ENCODE measurements at places on chromosomes 7 and 10.

DNA sequence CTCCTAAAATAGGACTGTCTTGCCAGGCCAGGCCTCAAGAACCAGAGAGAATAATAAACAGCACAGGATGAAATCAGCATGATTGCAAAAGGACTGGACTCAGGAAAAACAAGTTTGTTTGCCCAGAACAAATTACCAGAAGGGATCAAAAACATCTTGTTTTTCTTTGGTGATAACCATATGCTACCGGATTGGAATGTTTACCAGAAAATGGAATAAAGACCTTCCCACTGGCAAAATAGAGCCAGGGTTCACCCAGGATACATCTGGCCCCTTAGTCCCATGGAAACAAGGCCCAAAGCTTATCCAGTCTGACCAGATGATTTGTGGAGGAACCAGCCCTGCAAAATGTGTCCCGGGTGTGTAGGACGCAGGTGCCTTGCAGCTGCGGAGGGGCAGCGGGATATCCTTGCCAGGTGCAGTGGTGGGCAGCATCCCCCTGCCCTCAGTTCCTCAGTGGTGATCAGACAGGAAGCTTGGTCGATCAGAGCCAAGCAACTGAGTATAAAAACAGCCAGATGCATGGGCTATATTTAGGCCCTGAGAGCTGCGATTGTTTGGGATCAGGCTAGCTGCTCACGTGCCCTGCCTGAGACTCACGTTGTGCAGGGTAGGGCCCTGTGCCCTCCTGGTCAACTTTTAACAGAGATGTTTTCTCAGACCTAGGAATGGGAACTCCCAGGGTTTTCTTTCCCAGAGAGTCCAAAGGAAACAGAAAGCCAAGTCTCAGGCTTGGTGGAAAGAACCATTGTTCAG is 4.6 kb upstream of the ZNF22 start:
- no peak for DNase-seq

DNA sequence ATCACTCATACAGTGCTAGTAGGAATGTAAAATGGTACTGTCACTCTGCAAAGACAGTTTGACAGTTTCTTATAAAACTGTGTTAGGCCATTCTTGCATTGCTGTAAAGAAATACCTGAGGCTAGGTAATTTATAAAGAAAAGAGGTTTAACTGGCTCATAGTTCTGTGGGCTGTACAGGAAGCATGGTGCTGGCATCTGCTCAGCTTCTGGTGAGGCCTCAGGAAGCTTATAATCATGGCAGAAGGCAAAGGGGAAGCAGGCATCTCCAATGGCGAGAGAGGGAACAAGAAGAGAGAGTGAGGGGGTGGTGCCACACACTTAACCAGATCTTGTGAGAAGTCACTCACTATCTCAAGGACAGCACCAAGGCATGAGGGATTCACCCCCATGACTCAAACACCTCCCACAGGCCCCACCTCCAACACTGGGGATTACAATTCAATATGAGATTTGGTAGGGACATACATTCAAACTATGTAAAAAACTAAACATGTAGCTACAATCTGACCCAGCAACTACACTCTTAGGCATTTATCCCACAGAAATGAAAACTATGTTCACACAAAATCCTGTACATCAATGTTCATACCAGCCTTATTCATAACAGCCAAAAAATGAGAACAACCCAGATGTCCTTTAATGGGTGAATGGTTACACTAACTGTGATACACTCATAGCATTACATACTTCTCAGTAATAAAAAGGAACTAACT is 5.0 kb downstream of the ALDH18A1 start:
- no peak for DNase-seq

DNA sequence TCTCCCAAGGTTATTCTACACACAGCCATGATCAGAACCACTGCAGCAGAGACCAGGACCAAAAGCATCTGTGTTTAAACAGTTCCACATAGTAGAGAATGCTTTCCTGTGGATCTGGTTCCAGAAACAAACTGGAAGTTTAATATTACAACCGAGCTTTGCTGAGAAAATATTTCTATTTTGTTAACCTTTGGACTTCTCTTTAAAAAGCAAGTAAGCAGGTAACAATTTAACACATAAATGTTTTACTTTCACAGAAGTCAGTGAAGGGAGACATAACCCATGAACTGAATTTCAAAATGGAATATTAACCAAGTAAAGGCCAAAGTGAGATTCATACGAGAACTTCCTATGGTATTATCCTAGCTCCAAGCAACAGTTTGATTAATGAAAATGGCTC is 98.6 kb upstream of the PHYHIPL start:
- DNase-seq = no peak

DNA sequence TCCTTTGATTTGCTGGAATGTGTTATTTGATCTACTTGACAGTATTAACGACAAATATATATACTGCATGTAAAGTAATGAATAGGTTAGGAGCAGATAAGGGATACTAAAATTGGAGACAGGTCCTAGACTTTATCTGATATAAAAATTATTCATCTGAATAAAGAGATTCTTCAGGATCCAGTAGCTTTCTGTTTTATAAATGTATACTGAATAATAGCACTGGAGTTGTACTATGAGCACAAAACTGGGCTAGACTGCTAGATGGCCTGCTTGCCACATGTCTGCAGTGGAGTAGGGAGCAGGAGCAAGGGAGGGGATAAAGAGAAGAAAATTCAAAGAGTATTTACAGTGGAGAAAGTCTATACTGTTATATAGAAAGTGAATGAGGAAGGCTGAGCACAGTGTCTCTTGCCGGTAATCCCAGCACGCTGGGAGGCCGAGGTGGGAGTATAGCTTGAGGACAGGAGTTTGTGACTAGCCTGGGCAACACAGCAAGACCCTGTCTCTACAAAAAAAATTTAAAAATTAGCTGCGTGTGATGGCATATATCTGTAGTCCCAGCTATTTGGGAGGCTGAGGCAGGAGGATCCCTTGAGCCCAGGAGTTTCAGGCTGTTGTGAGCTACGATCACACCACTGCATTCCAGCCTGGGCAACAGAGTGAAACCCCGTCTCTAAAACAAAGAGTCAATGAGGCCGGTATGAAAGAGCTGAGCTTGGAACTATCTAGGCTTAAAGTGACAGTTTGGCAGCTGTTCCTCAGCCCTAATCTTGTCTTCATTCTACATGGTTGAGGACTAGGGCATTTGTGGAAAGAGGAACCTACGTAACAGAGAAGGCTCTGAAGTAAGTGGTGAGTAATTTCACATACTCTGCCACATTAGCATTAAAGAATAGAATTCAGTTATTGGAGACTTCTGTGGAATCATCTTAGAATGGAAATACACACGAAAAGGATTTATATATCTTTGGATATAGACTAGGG is 41.8 kb downstream of the CD36 start:
- DNase-seq = no peak

- DNase-seq = no peak
Observed at GRCh38 chr7:65951837-65952578, 30.0 kb downstream of the GUSB start.

- DNase-seq = no peak
Observed at GRCh38 chr10:1596482-1597099, 140.7 kb downstream of the ADARB2 start.

DNA sequence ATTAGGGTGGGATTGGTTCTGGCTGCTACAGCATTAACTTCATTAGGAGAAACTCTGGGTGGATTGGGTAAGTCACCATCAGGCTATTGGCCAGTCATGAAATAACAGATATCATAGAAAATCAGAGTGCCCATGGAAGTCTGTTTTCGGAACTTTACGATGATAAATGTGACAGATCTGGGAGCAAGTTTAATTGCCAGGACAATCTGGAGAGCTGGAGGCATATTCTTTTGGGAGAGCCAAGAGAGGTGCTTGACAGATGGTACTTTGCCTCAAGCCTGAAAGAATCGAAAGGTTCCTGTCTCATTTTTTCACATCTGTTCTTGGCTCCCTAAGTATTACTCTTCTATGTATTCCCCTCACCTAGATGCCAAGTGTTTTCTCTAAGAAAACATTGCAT is 369.9 kb downstream of the CNTNAP2 start:
- DNase-seq = no peak

- DNase-seq = no peak
Observed at GRCh38 chr7:55019691-55020465, 1.1 kb downstream of the EGFR start.

DNA sequence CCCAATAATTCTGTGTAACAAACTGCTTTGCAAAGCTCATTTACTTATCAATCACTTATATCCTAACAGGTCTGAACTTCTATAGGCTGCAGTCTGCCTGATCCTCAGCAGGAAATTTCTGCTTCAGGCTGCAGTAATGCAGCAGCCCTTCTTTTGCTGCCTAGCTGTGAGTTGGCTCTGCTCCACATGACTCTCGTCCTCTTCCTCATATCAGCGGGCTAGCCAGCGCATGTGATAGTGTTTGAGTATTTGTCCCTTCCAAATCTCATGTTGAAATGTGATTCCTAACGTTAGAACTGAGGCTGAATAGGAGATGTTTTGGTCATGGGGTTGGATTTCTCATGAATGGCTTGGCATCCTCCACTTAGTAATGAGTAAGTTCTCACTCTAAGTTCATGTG is 387.8 kb downstream of the SEMA3D start:
- DNase-seq = no peak

- DNase-seq = no peak
Observed at GRCh38 chr10:8039321-8039881, 15.1 kb upstream of the GATA3 start.

- no peak for DNase-seq
Observed at GRCh38 chr10:132438091-132439024, 41.4 kb downstream of the PWWP2B start.

DNA sequence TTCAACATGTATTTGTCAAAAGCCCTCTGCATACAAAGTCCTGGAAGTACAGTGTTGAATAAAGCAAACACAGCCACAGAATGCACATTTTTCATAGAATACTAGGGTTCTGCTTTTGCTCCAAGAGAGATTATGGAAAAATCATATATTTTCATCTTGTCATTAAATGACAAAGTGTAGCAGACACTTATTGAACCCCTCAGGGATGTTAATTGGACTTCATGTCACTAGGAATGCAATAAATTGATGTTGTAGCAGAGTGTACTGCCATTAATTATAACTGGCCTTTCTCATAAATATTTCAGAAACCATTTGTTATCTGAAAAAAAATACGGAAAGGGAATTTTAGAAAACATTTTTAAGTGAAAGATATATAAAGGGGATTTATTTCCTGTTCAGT is 64.5 kb upstream of the TAC1 start:
- DNase-seq = no peak

DNA sequence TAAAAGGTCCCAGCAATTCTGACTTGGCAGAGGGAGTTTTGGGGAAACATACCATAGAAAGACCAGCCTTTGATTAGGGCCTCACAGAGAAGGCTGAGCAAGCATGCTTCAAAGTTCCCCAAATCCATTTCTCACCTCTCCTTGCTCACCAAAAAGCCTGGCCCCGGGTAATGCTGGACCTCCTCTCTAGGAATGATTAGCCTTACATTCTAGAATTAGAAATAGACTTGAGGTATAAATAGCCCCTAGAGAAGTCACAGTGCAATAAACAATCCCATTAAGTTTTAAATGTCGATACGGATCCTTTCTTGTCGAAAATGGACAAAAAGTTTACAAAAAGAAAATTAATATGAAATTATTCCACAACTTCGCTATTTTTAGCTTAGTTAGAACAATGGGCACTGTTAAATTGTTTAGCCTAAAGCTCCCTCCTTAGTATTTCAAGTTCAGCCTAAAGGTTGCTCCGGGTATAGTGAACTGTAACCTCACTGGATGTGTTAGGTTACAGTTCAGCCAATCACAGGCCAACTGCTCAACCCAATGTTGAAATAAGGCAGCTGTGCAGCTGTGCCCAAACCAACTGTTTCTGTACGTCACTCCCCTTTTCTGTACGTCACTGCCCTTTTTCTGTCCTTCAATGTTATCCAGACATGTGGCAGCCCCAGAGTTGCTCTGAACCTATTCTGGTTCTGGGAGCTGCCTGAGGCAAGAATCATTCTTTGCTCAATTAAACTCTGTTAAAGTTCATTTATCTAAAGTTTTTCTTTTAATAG is 7.9 kb upstream of the GSDME start:
- DNase-seq = peak; percentile 39

DNA sequence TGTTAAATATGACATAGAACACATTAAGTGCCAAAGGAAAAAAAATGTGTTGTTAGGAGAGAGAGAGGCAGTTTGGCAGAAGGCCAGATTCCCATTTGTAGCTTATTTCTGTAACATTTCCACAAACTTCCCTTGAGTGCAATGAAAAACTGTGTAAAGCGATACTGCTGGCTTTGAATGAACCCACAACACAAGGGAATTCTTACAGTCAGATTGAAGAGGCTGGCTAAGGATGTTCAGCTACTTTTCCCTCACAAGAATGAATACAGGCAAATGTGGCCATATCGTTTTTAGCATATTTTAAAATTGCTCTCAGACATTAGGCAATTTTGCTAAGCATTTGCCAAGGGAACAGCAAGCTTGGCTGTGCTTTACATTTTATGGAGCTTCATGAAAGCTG is 614.1 kb upstream of the FZD8 start:
- DNase-seq = peak; percentile 93

GRCh38 chr10:81403451-81403850 is 471.5 kb upstream of the NRG3 start:
- no peak for DNase-seq

DNA sequence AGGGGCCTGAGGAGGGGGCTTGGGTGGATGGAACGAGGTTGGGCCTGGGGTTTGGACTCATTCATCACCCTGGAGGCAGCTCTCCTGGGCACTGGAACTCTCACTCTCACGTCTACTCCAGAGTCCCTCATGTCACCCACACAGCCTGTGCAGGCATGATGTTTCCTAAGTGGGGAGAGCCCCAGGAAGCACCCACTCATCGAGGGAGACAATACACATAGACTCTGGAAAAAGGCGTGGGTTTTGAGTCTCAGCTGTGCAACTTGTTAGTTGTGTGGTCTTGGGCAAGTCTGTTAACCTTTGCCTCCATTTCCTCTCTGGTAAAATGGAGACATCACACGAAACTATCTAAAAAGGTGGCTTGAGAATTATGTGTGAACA is 25.9 kb upstream of the RBM20 start:
- DNase-seq = no peak

DNA sequence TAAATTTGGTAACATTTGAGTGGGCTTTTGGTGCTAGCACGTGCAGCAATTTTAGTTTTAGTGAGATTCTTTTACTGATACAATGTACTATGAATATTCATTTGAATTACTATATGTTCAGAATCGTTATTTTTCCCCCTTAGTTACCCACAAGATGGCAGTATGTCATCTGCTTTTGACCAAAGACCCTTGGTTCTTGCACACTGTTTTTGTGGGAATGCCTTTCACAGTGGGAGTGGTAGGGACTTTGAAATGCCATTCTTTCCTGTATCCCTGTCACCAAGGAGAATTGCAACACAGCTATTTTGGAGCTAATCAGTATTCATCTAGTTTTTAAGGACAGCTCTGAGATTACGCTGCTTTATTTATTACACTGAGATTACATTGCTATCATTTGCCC is 40.6 kb downstream of the SEC23IP start:
- no peak for DNase-seq

GRCh38 chr10:105770524-105771212 is 1129.6 kb downstream of the SORCS3 start:
- DNase-seq = no peak
